Lower lobe of right lung (tissue), 2 donors: ENCODE measurements at places on chromosomes 16 and 17. TPM values are rescaled to one million over a fixed set of nuclear protein-coding genes. Genes with fewer than 3 reads are reported as not detected.

DNA sequence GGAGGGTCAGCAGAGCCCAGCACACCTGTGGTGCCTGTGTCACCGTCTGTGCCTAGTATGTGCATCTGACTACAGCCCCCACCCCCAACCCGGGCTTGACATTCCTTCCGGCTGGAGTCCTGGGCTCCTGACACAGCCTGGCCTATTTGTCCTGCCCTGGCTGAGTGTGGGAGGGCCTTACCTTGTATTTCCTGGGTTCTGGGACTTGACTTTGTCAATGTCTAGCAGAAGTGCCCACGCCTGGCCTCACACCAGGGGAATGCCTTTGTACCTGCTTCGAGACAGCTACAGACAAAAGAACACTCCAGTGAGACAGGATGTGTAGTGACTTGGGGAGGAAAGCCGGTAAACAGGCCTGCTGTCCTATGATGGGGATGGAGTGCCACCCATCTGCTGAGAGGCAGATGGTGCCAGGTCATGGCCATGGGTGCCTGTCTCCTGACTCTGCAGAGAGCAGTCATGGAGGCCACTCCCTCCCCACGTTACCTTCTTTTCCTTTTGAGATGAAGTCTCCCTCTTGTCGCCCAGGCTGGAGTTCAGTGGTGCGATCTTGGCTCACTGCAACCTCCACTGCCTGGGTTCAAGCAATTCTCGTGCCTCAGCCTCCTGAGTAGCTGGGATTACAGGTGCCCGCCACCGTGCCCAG lies 42.8 kb downstream of the TNFRSF13B start:
- no peak overlapping the region for H3K27ac ChIP-seq
- H3K4me1 ChIP-seq, result no peaks in the 10 kb centered on the region
- peak; percentile 43 for DNase-seq
- H3K27me3 ChIP-seq, result no peaks in the 10 kb centered on the region
- no peak overlapping the region for H3K4me3 ChIP-seq

DNA sequence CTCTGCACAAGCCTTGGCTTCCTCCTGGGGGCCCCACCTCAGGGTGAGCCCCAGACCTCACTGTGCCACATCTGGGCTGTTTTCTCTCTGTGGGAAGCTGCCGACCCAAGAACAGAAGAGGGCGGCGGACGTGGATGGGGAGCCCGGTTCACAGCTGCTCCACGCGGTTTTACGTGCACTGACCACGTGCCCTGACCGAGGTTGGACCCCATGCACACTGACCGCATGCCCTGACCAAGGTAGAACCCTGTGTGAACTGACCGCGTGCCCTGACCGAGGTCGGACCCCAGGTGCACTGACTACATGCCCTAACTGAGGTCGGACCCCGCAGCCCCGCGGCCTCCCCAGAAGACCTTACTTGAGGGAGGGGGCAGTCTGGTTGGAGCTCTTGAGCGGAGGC lies 19.6 kb downstream of the CEP131 start:
- H3K27me3 ChIP-seq, result no peaks in the 10 kb centered on the region
- no peak for DNase-seq
- H3K36me3 ChIP-seq, result peaks cover 9% of the 10 kb centered on the region
- peaks cover 9% of the 10 kb centered on the region for H3K4me1 ChIP-seq
- H3K27ac ChIP-seq, result no peak overlapping the region
- H3K4me3 ChIP-seq, result no peak overlapping the region

The CD300LB gene
- total RNA-seq, result 1.5 TPM

The RND2 gene
- 0.53 TPM for total RNA-seq

The TPSD1 gene
- 9.6 TPM for total RNA-seq
